ENCODE measurements at places on chromosomes 3 and 15. TPM values are rescaled to one million over a fixed set of nuclear protein-coding genes. Genes with fewer than 3 reads are reported as not detected.

The ARRDC4 gene
- total RNA-seq: 3.8 TPM

The PLA2G4F gene
- total RNA-seq: not detected

The ZBTB47 gene
- total RNA-seq: 2.5 TPM

The SLC27A2 gene
- total RNA-seq: 1.3 TPM

The PLA2G4B gene
- 0.71 TPM for total RNA-seq

The HTR3E gene
- total RNA-seq: not detected

The MPI gene
- total RNA-seq: 31.0 TPM

The ANKRD63 gene
- total RNA-seq: 0.63 TPM

The ROBO2 gene
- total RNA-seq: not detected
